Kidney epithelial cell (primary cell): ENCODE measurements at places on chromosomes 5 and 9. TPM values are rescaled to one million over a fixed set of nuclear protein-coding genes. Genes with fewer than 3 reads are reported as not detected.

- DNase-seq: no peak
These were observed 533.5 kb downstream of the RAB3C start for GRCh38 chr5:59116231-59116865.

GRCh38 chr9:124735121-124735520, 36.0 kb downstream of the NR6A1 start:
- no peak for DNase-seq

GRCh38 chr5:27140831-27141230, 102.4 kb upstream of the CDH9 start:
- DNase-seq: no peak

Gene ZMAT2
- total RNA-seq: 27.2 and 42.4 TPM in 2 replicates

GRCh38 chr5:53714667-53715010, 154.2 kb downstream of the NDUFS4 start:
- DNase-seq: no peak

DNA sequence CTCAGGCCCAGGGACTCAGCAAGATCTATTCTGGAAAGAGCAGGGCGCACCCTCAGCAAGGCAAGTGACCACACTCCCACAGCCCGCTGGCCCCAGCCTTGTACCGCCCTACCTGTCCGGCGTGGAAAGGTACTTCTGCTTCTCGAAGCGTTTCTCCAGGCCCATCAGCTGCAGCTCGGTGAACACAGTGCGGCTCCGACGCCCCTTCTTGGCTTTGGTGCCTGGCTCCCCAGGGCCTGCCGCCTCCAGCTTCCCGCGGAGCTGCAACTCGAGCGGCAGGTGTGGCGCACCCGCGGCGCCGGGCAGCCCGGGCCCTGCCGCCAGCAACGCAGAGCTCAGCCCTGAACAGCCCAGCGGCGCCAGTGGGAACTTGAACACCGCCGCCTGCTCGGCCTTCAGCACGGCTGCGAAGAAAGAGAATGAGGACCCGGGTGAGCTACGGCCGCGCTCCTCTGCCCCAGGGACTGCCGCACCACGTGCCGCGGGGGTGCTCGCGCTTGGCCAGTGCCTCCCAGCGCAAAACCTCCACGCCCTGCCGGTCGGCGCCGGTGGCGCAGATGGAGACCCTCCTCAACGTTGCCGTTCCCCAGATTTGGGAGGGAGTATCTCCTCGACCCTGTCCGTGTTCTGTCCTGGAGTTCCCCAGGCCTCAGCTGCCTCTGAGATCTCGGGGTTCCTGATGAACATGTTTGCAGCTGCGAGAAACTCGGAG, 2.2 kb downstream of the BARX1 start:
- no peak for DNase-seq

Gene GARIN3
- total RNA-seq: not detected in 2 replicates
